Stimulated activated naive CD8-positive, alpha-beta T cell treated with anti-CD3 and anti-CD28 coated beads, Interleukin-15, Interleukin-2, amounts not matched to agents 100 U/mL and 50 U/mL, for 24 hours (primary cell): ENCODE measurements at places on chromosomes 6 and 20.

DNA sequence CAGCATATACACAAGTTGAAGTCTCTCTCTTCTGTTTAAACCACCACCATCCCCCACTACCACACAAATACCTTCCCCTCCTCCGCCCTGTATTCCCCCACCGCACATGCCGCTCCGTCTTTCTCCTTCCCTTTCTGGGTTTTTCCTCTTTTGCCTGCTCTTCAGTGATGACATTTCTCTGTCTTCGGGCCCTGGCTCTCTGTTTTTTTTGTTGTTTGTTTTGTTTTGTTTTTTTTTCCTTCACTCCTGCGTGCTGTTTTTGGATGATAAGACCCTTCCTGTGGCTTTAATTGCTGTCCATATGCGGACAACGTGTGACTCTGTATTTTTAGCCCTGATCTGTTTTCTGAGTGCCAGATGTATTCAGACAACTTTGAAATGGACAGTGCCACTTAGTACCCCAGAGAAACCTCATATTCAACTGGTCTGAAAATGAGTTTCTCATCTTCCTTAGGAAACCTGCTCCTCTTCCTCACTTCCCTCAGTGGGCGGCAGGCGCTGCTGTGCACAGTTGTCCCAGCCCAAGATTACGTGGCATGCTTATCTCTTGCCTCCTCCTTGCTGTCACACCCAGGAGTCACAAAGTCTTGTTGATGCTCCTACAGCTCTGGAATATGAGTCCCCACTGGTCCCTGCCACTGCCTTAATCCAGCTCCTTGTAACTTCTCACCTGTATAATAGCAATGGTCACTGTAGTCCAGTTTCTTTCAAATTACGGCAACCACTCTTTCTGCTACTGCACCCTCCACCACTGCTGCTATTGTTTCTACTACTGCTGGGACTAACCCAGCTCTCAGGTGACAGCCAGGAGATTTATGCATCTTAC is 8.2 kb downstream of the PPP1R14C start:
- DNase-seq, result no peak

DNA sequence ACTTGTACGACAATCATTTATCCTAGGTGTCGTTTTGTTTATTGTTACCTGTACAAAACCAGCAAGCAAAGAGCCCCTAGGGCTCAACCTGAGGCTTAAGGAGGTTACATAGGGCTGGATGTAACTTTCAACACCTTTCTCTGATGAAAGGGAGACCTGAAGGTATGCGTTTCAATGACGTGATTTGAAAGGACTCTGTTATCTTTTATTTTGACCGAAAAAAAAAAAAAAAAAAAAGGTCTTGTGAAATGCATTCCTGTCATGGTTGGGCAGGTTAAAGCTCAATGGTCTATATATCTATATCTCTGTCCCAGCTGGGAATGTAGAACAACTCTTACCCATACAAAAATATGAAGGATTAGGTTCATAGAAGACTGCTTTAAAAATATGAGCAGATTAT is 78.7 kb upstream of the SASH1 start:
- no peak for DNase-seq

DNA sequence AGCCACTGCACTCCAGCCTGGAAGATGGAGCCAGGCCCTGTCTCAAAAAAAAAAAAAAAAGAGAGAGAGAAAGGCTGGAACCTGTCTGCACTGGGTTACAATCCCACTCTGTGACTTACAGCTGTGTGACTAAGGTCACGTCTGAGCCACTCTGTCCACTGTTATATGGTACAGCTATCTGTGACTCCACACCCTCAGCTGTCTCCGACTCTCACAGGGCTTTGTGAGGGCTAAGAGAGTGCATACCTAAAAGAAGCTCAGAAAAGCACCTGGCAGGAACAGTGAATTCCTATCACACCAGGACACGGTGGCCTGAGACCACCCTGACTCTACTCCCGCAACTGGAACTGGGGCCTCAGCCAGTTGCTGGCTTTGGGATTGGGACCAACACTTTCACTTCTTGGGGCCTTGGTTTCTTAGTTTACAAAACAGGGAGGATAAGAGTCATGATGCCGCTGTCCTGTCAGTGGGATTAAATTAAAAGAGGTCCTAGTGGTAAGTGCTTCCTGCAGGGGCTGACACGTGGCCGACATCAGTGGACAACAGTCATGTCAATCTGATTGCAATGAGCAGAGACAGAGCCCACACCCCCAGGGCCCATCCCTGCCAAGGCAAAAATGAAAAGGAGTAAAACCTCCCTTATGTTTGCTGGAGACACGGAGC is 5.7 kb upstream of the CD93 start:
- DNase-seq, result no peak

- no peak for DNase-seq
Observed at GRCh38 chr20:58709703-58710039, 17.1 kb downstream of the NPEPL1 start.

- DNase-seq, result no peak
Observed at GRCh38 chr6:89139509-89140346, 6.1 kb upstream of the PM20D2 start.

DNA sequence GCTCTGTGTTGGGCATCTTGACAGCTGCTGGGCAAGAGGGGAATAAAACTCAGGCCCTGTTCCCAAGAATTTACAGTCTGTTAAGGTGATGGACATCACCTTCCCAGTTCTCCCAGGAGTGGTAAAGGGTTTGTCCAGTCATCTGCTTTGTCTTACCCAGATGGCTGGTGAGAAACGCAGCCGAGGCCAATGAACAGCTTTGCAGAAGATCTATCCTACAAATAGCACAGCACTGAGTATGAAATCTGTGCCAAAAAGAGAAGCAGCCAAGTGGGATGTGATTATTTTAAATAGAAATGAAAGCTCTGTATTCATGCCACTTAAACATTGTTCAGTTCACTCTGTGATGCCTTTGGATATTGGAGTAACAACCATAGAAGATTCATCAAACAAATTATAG is 132.7 kb upstream of the SLC22A16 start:
- no peak for DNase-seq

DNA sequence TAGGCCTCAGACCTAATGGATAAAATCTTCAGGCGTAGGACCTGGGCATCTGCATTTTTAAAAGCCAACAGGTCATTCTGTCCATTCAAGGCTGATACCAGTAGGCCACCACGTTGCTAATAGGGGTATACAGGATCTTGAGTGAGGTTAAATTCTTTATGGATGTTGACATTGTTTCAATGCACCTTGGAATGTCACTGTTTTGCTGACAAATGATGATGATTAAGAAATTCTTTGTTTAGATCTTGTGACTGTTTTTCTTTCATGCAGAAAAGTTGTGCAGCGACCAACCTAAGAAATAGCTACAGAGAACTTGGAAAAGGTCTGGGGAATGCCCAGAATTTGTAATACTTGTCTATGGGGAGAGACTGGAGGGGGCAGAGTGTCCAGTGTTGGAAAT is 101.1 kb upstream of the CLDN20 start:
- DNase-seq, result no peak

- DNase-seq, result no peak
Observed at GRCh38 chr20:39946053-39946810, 742.8 kb downstream of the MAFB start.

- DNase-seq, result no peak
Observed at GRCh38 chr20:61324906-61325305, 72.8 kb downstream of the CDH4 start.

- peak; percentile 28 for DNase-seq
Observed at GRCh38 chr6:158564243-158565121, 4.6 kb downstream of the TMEM181 start.

DNA sequence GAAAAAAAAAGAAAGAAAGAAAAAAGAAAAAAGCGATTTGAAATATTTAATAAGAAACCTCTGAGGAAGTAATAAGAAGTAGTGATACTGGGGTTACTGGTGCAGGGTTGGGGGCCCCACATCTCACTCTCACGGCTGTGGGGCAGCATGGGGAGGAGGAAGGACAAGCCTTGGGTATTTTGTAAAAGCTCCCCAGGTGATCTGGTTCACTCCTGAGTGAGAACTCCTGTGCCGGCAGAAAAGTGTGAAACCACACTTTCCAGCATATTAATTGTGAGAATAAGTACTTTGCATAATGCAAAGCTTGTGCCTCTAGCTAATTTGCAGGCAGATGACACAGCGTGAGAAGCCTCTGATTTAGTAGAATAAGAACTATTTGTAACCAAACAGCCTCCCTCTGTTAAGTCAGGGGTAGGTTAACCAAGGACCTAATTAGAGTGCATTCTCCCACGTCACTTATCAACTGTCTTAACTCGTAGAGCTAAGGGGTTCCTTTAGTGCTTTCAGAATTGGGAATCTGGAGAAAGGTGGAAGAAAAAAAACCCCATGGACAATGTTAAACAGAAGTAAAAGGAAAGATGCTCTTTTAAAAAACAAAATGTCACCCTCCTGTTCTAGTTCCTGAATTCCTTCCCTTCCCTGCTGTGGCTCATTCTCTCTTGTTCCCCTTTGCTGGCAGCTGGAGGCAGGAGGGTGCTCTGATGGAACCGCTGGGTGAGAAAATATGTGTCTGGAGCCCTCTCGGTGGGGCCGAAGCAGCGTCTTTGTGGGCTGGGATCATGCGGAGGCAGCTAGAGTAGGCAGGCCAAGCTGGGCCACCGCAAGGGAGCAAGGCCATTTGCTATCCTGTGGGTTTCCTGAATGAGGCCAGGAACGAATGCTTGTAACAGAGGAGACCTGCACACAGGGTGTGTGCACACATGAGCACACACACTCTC is 108.7 kb downstream of the FYN start:
- peak; percentile 71 for DNase-seq

- DNase-seq, result peak; percentile 55
Observed at GRCh38 chr6:146028252-146028795, 538 bp upstream of the GRM1 start.
